ENCODE measurements at places on chromosomes 12 and 14.

GRCh38 chr14:98466807-98467206 lies 805.2 kb downstream of the BCL11B start:
- H3K4me1 ChIP-seq = peaks cover 3% of the 10 kb centered on the region
- H3K27ac ChIP-seq = no peak overlapping the region
- H3K36me3 ChIP-seq = no peaks in the 10 kb centered on the region
- no peak overlapping the region for H3K4me3 ChIP-seq

GRCh38 chr14:41257476-41257875 lies 349.2 kb upstream of the LRFN5 start:
- no peak for DNase-seq
- no peak overlapping the region for H3K4me3 ChIP-seq

GRCh38 chr14:64197996-64198395 lies 96.2 kb downstream of the ESR2 start:
- DNase-seq = no peak
- H3K4me1 ChIP-seq = peaks cover 52% of the 10 kb centered on the region
- H3K27ac ChIP-seq = no peak overlapping the region
- H3K27me3 ChIP-seq = no peaks in the 10 kb centered on the region
- no peaks in the 10 kb centered on the region for H3K36me3 ChIP-seq
- no peak overlapping the region for H3K4me3 ChIP-seq

GRCh38 chr14:26128931-26129671 lies 468.7 kb downstream of the NOVA1 start:
- H3K27me3 ChIP-seq = no peaks in the 10 kb centered on the region
- H3K36me3 ChIP-seq = no peaks in the 10 kb centered on the region
- DNase-seq = no peak
- no peak overlapping the region for H3K4me3 ChIP-seq
- H3K4me1 ChIP-seq = no peaks in the 10 kb centered on the region
- H3K27ac ChIP-seq = no peak overlapping the region

DNA sequence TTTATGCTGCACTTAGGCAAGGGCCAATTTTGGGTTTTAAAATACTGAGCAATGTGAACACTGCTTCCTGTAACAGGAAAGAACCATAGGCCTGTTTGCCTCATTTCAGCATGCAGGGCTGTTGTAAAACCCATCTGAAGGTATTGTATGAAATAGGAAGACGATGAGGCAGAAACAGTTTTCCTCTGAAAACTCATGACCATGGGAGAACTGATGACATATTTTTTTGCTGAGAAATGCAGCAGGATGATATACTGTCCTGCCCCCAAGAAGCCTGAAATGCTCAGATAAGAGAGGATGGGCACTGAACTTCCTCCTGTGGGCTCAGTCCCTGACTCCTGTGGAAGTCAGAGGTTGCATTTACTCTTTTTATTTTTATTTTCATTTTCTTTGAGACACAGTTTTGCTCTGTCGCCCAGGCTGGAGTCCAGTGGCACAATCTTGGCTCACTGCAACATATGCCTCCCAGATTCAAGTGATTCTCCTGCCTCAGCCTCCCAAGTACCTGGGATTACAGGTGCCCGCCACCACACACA lies 17.4 kb downstream of the PYGL start:
- H3K27me3 ChIP-seq = no peaks in the 10 kb centered on the region
- H3K4me3 ChIP-seq = no peak overlapping the region
- H3K4me1 ChIP-seq = no peaks in the 10 kb centered on the region
- no peak overlapping the region for H3K27ac ChIP-seq

DNA sequence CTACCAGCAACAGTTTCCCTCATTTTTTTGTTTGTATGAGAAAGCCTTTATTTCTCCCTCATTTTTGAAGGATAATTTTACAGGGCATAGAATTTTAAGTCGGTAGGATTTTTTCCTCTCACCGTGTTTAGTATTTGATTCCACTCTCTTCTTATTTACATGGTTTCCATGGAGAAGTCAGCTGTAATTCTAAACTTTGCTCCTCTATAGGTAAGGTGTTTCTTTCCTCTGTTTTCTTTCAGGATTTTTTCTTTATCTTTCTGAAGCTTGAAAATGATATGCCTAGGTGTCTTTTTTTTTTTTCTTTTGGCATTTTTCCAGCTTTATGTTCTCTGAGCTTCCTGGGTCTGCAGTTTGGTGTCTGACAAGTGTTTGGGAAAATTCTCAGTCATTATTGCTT lies 75.6 kb upstream of the ETV6 start:
- no peak overlapping the region for H3K27ac ChIP-seq
- no peak for DNase-seq
- H3K27me3 ChIP-seq = no peaks in the 10 kb centered on the region
- H3K4me1 ChIP-seq = no peaks in the 10 kb centered on the region

- H3K27me3 ChIP-seq = no peaks in the 10 kb centered on the region
- H3K36me3 ChIP-seq = no peaks in the 10 kb centered on the region
- H3K4me1 ChIP-seq = no peaks in the 10 kb centered on the region
Measured at GRCh38 chr12:81224626-81225025, 146.7 kb downstream of the ACSS3 start.

- H3K4me1 ChIP-seq = no peaks in the 10 kb centered on the region
- H3K27ac ChIP-seq = no peak overlapping the region
- no peaks in the 10 kb centered on the region for H3K27me3 ChIP-seq
- H3K4me3 ChIP-seq = no peak overlapping the region
Measured at GRCh38 chr14:60926002-60926401, 54.9 kb downstream of the TRMT5 start.

GRCh38 chr14:78921856-78922255 lies 751.7 kb downstream of the NRXN3 start:
- H3K36me3 ChIP-seq = no peaks in the 10 kb centered on the region
- DNase-seq = no peak
- no peaks in the 10 kb centered on the region for H3K4me1 ChIP-seq
- no peaks in the 10 kb centered on the region for H3K27me3 ChIP-seq
- no peak overlapping the region for H3K27ac ChIP-seq
- no peak overlapping the region for H3K4me3 ChIP-seq
